Lung (tissue), 17 donors: ENCODE measurements at places on chromosomes 5 and 9. TPM values are rescaled to one million over a fixed set of nuclear protein-coding genes. Genes with fewer than 3 reads are reported as not detected.

KCNIP1 gene
- total RNA-seq, result 1.8 TPM

- no peak for DNase-seq
- H3K4me3 ChIP-seq, result no peak overlapping the region
- no peaks in the 10 kb centered on the region for H3K4me1 ChIP-seq
- H3K27ac ChIP-seq, result no peak overlapping the region
- H3K36me3 ChIP-seq, result no peaks in the 10 kb centered on the region
Observed at GRCh38 chr5:143752165-143752850, 59.7 kb upstream of the HMHB1 start.

DNA sequence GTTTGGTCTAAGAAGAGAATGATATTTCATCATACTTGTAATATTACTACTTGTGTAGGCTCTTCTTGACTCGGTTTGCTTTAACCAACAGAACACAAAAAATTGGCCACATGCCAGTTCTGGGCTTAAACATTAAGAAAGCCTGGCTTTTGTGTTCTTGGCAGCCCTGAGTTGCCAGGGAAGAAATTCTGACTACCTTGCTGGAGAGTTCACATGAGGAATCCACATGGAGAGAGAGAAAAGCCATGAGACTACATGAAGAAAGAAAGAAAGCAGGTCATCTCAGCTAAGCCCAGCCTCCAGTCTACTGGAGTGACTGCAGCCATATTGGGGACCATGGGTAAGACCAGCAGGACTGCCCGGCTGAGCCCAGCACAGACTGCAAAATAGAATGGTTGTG is 524.8 kb downstream of the RAB3C start:
- no peaks in the 10 kb centered on the region for H3K27me3 ChIP-seq
- H3K4me1 ChIP-seq, result peaks cover 27% of the 10 kb centered on the region
- DNase-seq, result peak; percentile 23

DNA sequence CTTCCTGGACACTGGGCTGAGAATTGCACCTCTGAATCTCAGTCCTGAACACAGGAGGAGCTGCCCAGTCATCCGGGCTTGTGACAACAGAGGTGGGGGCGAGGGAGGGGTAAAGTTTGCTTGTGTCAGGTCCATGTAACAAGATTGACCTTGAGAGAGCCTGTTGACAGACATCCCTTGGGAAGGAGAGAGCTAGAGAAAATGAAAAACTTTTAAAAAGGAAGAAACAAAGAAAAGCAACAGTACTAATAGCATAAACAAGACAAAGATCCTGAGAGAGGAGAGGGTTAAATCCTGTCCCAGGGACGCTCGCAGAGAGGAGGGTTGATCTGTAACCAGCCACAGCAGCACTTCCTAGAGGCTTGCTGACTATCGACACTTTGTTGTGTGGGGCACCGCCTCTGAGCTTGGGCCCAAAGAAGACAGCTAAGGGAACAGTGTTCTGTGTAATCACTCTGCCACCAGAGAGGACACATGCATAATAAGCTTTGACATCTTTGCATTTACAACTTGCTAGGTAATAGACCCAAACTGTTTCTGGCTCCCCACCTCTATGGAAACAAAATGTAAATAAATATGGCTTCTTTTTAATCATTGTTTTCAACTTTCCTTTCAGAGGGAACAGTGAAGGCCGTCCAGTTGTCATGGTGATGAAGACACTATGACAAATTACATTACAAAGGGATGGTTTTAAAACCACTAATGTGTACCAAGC is 363.7 kb downstream of the CSNK1G3 start:
- DNase-seq, result peak; percentile 47
- no peak overlapping the region for H3K4me3 ChIP-seq
- no peaks in the 10 kb centered on the region for H3K36me3 ChIP-seq
- peaks cover 10% of the 10 kb centered on the region for H3K4me1 ChIP-seq

DNA sequence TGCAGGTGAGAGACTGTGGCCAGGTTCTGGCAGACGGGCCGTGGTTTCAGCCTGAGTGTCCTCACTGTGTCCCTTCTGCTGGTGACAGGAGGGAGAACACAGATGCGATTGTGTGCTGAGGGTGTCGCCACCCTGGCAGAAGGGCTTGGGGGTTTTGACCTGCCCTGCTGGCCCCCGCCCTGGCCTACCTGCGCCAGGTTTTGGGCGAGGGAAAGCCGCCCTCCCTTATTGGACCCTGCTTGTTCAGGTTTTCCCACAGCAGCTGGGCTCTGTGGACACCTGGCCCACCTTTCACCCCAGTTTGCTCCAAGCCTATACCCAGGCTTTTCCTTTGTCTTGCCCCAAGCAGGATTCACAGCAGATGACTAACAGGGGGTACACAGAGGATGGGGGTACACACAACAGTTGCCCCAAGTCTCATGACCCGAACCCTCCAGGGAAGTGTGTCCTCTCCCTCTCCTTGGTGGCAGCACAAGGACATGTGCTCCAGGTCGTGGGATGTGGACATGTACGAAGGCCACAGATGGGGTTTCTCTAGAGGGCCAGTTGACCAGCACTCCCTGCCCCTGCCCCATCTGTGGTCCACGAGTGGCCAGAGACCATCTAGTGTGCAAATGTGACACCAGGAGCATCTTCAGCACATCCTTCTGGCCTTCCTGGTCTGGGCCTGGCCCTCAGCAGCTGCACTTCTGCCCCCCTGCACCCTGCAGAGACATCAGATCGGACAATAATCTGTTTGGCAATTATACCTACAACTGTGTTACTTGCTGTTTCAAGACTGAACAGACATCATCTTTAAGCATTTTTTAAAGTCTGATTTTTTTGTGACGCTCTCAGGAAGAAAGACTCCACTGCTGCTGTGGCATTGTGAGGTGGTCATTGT is 265.8 kb upstream of the IRX4 start:
- no peaks in the 10 kb centered on the region for H3K36me3 ChIP-seq
- DNase-seq, result no peak

GRCh38 chr5:134846641-134846960 is 833 bp downstream of the C5orf24 start:
- peak overlapping the region; percentile 99 for H3K27ac ChIP-seq
- H3K36me3 ChIP-seq, result peaks cover 5% of the 10 kb centered on the region
- peaks cover 9% of the 10 kb centered on the region for H3K4me1 ChIP-seq

- no peaks in the 10 kb centered on the region for H3K27me3 ChIP-seq
- no peaks in the 10 kb centered on the region for H3K36me3 ChIP-seq
- no peak overlapping the region for H3K27ac ChIP-seq
- peaks cover 5% of the 10 kb centered on the region for H3K4me1 ChIP-seq
- H3K4me3 ChIP-seq, result no peak overlapping the region
- no peak for DNase-seq
Observed at GRCh38 chr5:166961028-166961427, 1330.4 kb upstream of the WWC1 start.

NR5A1 gene
- 0.09 TPM for total RNA-seq

- no peaks in the 10 kb centered on the region for H3K4me1 ChIP-seq
- no peak overlapping the region for H3K4me3 ChIP-seq
- no peaks in the 10 kb centered on the region for H3K27me3 ChIP-seq
- H3K36me3 ChIP-seq, result no peaks in the 10 kb centered on the region
Observed at GRCh38 chr9:109781086-109781485, 1.1 kb downstream of the PALM2AKAP2 start.

FRMD3 gene
- total RNA-seq, result 3.2 TPM

DNA sequence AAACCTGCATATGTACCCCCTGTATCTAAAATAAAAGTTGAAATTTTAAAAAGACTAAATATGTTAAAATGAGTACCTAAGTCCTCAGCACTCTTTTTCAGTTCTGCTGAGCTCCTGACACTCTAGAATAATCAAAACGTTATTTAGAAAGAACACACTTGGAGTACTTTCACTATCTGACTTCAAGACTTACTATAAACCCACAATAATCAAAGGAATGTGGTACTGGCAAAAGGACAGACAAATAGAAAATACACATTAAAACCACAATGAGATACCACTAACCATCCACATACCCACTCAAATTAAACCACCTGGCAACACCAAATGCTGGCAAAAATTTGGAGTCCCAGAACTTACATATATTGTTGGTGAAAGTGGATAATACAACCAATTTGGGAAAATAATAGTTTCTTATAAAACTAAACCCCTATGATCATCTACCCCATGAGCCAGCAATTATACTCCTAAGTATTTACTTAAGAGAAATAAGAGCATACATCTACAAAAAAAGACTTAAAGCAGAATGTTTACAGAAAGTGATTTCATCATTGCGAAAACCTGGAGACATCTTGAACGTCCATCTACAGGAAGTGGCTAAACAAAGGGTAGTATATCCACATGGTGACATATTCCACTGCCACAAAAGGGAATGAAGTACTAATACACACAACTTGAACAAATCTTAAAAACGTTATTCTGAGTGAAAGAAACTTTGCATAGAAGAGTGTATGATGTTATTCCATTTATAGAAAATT is 12.8 kb upstream of the PRSS3 start:
- no peak overlapping the region for H3K27ac ChIP-seq

- no peak overlapping the region for H3K4me3 ChIP-seq
- H3K36me3 ChIP-seq, result no peaks in the 10 kb centered on the region
- no peaks in the 10 kb centered on the region for H3K4me1 ChIP-seq
- no peak for DNase-seq
- no peaks in the 10 kb centered on the region for H3K27me3 ChIP-seq
Observed at GRCh38 chr9:72445306-72445995, 76.0 kb upstream of the TMC1 start.

- H3K4me1 ChIP-seq, result no peaks in the 10 kb centered on the region
- no peaks in the 10 kb centered on the region for H3K36me3 ChIP-seq
- no peak for DNase-seq
- H3K4me3 ChIP-seq, result no peak overlapping the region
Observed at GRCh38 chr5:78726571-78726970, 78.0 kb upstream of the LHFPL2 start.

DNA sequence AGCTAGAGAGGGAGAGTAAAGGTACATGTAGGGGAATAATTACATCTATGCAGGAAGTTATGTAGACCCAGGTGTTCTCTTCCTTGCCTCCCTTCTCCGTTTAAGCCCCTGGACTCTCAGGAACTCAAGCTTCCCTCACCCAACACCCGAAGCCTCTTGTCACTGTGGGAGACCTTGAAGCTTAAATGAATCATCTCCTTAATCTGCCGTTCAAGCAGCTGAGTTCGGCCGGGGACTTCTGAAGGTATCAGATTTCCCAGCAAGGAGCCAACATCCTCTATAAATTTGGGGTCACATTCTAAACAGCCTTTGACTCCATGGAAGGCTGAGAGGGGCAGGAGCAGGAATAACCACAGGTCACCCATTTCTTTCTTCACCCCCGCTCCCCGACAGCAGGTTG is 412 bp downstream of the IZUMO3 start:
- H3K4me1 ChIP-seq, result no peaks in the 10 kb centered on the region
- H3K4me3 ChIP-seq, result no peak overlapping the region
- no peaks in the 10 kb centered on the region for H3K27me3 ChIP-seq
- no peak overlapping the region for H3K27ac ChIP-seq

- H3K4me3 ChIP-seq, result no peak overlapping the region
- H3K27me3 ChIP-seq, result no peaks in the 10 kb centered on the region
- no peak for DNase-seq
- peaks cover under 1% of the 10 kb centered on the region for H3K4me1 ChIP-seq
Observed at GRCh38 chr9:117720555-117720954, 16.4 kb downstream of the TLR4 start.

DNA sequence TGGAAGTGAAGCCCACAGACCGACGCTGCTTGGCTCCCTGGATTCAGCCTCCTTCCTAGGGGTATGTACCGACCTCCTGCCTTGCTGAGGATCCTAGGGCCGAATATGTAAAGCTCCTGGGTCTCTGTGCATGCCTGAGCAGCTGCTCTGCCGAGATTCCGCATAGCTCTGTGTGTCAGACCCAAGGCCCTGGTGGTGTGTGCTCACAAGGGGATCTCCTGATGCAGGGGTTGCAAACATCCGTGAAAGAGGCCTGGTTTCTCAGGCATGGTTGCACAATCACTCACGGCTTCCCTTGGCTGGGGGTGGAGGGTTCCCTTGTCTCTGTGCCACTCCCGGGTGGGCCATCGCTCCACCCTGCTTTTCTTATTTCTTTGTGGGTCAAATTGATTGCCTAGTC is 19.9 kb upstream of the SVEP1 start:
- H3K27ac ChIP-seq, result no peak overlapping the region
- no peaks in the 10 kb centered on the region for H3K4me1 ChIP-seq
- H3K27me3 ChIP-seq, result no peaks in the 10 kb centered on the region
- H3K36me3 ChIP-seq, result no peaks in the 10 kb centered on the region
- no peak overlapping the region for H3K4me3 ChIP-seq
- no peak for DNase-seq

DNA sequence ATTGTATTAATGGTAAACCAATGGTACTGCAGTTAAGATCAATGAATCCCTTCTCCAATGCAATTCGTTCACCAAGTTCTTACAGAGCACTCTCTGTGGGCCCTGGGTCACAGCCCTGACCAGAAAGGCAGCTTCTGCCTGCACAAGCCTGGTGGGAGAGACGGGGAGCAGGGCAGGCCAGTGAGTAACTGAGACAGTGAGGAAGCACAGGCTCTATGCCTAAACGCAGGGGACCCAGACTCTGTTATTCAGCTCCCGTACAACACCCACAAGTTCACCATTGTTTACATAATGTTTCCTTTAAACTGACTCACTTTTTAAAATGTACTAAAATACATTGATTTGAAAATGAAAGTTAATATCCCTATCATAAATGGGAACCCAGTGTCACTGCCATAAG is 40.5 kb upstream of the CTSL start:
- no peaks in the 10 kb centered on the region for H3K27me3 ChIP-seq
- no peak for DNase-seq
- H3K36me3 ChIP-seq, result peaks cover 48% of the 10 kb centered on the region
- H3K4me1 ChIP-seq, result no peaks in the 10 kb centered on the region
- peak overlapping the region; percentile 57 for H3K27ac ChIP-seq
- no peak overlapping the region for H3K4me3 ChIP-seq

GRCh38 chr9:87259543-87260518 is 237.8 kb upstream of the DAPK1 start:
- H3K27ac ChIP-seq, result no peak overlapping the region
- H3K36me3 ChIP-seq, result no peaks in the 10 kb centered on the region
- H3K4me1 ChIP-seq, result no peaks in the 10 kb centered on the region
- DNase-seq, result no peak
